ENCODE measurements at places on chromosomes 16 and 17. TPM values are rescaled to one million over a fixed set of nuclear protein-coding genes. Genes with fewer than 3 reads are reported as not detected.

- no peak for DNase-seq
Measured at GRCh38 chr16:15461376-15461775, 27.0 kb downstream of the BMERB1 start.

GRCh38 chr17:27463235-27463677 is 7.0 kb downstream of the KSR1 start:
- no peak for DNase-seq

DNA sequence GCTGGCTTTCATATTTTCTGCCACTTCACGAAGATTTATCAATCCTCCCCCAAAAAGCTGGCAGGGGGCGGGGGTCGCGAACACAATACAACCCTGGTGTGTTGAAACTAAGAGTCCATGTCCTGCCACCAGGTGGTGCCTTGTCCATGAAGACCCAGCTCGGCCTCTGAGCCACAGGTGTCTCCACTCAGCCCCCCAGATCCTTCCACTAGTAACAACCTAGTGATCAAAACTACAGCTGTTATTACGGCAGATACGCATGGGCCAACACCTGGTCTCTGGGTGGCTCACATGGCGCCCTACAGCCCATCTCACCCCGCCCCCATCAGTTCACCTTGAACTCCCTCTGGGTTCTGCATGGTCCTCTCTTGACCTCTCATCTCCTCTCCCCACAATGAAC is 27.7 kb downstream of the USP7 start:
- DNase-seq = peak; percentile 35

GRCh38 chr16:57540387-57540786 is 2.1 kb upstream of the ADGRG5 start:
- DNase-seq = no peak

DNA sequence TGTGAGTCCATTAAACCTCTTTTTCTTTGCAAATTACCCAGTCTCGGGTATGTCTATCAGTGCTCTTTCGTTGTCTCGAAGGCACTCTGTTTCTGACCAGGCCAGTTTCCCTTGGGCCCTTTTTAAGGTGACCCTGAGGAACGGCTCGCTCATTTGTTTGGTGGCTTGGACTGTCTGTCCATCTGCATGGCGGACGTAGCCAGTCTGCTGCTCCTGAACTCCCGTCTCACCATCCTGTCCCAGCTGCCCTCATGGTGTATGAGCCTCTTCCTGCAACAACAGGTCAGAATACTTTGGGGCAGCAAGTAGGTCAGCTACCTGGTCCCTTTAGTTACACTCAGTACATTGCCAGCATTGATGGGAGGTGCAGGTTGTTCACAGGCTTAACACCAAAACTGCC is 19.0 kb downstream of the DRC7 start:
- no peak for DNase-seq

MT4 gene
- not detected for total RNA-seq

TBX6 gene
- 2.6 TPM for total RNA-seq

All from endothelial cell (in vitro differentiated cells).